ENCODE measurements at places on chromosomes 12 and 14. TPM values are rescaled to one million over a fixed set of nuclear protein-coding genes. Genes with fewer than 3 reads are reported as not detected.

The NEUROD4 gene
- not detected for total RNA-seq

DNA sequence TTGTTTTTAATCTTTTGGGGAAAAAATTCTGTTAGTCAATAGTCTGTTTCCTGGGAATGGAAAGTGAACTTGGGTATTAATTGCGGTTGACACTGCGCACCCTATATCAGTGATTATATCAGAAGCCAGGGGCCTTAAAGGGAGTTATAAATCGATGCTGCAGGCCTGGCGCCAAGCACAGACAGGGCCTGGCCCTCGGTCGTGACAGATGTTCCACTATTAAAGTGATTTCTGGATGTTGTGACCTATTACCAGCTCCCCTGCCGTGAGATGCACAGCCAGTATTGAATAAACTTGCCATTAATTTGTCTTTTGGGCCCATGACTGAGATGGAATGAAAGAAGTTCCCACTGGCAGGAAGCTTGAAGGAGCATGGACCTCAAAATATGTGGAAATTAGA, 45.1 kb upstream of the KITLG start:
- DNase-seq = no peak

GRCh38 chr12:97601934-97602720, 139.5 kb downstream of the RMST start:
- no peak for DNase-seq

DNA sequence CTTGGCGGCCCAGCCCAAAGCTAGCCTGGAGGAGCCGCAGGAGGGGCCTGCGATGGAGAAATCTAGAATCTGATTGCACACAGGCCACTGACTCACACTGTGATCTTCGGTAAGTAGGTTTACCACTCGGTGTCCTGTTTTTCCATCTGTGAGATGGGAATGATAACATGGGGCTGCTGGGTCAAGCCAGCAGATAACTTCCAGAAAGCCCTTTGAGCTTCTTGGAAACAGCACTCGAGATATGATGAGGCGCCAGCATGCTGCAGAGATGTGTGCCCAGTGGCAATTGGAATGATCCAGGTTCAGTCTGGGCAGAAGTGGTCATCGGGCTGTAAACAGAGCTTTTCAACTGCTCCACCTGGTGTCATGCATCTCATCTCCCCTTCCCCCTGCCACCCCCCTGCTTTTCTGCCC, 771.3 kb upstream of the TBX3 start:
- DNase-seq = no peak

GRCh38 chr12:127717278-127717677, 549.7 kb upstream of the TMEM132C start:
- no peak for DNase-seq

DNA sequence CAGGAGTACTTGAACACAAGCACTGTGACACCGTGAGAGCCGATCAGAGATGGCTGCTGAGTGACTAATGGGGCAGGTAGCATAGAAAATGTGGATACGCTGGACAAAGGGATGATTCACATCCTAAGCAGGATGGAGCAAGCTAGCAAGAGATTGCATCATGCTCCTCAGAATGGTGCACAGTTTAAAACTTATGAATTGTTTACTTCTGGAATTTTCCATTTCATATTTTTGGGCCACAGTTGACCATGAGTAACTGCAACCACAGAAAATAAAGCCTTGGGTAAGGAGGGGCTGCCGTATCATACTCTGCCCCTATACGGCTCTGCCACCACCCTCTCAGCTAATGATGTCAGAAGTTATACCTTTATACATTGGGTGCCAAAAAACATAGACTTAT, 23.3 kb upstream of the MARK3 start:
- no peak for DNase-seq

DNA sequence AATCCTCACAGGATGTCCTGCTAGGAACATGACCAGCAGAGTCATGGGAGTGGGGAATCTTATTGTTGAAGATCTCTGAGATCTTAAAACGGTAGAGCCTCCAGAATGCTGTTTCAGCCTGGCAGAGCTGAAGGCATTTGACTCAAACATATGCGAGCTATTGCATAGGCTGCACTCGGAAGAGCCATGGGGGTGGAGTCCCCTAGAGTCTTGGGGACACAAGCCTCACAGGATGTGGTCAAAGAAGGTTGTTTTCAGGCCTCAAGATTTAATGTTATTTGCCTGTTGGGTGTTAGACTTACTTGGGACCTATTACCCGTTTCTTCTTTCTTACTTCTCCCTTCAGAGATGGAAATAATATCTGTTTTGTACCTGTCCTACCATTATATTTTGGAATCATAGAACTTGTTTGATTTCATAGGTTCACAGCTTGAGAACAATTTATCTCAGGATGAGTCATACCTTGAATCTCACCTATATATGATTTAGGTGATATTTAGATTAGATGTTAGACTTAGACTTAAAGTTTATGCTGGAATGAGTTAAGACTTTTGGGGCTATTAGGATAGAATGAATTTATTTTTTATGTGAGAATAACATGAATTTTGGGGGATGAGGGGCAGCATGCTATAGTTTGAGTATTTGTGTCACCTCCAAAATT, 172.2 kb upstream of the ATP2B1 start:
- peak; percentile 39 for DNase-seq

The ETFBKMT gene
- total RNA-seq = 1.3 TPM

DNA sequence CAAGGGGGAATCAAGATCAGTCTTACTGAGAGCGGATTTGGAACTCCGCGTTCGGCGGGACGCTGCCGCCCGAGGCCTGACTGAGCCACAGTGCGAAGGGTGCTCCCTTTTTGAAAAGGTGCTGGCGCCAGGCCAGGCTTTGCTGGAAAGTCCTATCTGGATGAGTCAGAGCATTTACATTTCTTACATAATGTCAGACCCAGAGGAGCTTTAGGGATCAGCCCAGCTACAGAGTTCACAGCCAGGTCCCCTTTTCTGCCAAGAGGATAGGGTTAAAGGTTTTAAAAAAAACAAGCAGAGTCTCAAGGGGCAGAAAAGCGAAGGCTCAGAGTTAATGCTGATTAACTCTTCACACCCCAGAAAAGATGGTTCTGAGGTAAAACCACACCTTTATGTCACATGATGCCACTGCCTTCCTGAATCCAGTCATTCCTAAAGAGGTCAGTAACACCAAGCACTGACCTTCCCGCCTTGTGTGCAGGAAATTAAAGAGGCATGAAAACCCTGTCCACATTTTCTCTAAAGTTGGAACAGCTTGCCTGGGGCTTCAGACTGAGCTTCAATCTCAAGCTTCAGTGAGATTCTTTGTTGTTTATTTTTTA, 11.7 kb upstream of the FBXL14 start:
- peak; percentile 65 for DNase-seq

DNA sequence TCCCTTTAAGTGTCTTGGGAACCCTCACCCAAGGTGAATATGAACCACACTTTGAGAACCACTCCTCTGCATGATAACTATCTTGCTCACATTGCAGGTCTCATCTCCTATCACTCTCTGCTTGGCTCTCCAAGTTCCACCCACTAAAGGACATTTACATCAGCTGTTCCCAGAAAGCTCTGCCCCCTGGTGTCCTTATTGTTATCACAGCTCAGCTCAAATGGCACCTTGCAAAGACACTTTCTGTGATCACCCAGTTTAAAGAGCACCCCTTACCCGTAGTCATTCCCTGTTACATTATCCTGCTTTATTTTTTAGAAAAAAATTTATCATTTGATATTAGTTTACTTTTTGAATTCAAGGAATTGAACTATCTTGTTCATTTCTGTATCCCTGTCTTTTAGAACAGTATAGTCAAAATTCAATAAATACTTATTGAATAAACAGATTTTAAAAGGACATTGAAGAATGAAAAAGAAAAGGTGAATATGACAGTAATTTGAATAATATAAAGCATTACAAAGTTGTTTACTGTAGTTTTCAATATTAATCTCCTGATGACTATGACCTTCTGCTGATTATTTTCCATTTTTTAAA, 20.5 kb upstream of the GUCY2C start:
- DNase-seq = peak; percentile 36

The SPIC gene
- total RNA-seq = not detected
